ENCODE measurements at places on chromosomes 5 and 9.

DNA sequence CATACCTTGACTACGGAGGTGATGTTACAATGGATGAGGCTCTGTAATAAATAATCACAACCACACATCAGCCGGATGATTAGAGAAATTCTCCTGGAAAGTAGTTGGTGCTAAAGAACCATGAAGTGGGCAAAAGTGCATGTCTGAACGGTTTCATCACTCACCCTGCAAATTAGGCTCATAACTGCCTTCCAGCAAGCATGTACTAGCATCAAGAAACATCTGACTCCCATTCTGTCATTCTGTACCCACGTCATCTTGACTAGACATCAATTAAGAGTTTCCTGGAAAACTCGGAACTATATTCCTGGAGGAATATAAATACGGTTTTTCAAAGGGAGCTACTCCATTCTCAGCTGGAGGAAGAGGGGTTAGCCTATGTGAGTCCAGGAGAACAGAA lies 52.2 kb downstream of the HSD17B3 start:
- DNase-seq, result no peak

GRCh38 chr5:26807231-26808199 lies 230.9 kb downstream of the CDH9 start:
- DNase-seq, result no peak

GRCh38 chr5:66467564-66467963 lies 128.6 kb upstream of the MAST4 start:
- no peak for DNase-seq

DNA sequence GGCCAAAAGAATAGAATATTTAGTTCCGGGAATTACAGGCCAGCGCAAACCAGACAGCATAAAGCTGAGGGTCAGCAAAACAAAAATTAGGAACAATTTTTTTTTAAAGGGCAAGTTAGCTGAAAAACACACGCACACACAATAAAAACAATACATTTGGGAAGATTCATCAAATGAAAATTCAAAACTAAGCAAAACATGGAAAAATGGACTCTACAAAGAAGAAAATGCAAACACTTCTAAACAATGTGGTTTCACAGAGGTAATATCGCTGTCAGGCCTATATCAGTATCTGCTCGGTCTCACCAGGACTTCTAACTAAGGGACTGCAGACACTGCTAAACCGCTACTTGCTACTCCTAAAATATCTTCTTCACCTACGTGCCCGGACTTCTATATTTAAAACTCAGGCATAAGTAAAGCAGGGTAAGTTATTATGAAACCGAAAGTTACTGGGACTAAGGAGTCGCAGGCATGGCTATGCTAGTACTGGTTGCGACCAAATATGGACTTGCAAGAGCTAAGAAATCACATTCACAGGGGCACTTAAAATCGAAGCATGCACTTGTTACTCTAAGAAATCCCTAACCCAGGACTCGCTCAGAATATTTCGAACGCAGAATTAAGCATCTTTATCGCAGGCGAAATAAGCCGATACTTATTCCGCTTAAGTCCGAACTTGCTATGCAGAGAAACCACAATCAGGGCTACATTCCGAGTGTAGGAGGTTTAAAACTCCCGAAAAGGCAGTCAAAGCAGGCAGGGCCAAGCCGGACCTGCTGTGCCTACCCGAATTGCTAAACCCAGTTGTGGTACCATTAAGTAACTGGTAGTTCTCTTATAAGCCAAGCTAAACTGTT lies 2.3 kb downstream of the ANXA2R start:
- DNase-seq, result peak; percentile 88

DNA sequence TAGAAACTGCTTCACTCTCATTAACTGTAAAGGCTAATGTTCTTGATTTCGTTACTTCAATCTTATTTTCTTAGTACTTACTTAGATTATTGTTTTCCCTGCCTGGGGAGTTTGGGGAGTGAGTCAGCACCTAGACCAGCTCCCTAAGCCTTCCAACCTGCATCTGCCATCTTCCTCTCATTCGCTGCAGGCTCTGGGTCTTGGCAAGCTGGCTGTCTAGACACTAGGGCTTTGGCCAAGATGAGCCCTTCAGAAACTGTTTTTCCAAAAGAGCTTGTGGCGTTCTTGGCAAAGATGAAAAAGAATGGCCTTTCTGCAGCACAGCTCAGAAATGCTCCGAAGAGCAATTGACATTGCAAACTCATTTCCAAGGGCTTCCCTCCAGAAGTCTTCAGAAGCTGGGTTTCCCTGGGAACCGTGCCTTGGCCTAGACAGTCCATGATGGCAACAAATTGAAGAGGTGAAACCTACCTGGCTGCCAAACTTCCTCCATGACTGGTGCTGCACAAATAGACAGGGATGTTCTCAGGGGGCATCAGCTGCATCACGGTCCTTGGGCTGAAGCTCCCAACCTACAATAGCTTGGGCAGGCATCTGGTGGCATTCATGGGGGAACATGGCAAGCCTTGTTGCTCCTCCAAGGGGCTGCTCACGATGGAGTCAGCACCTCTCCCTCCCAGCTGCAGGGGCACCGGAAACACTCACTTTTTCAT lies 76.6 kb downstream of the NSUN2 start:
- no peak for DNase-seq

All from Panc1 (cell line).